ENCODE measurements at places on chromosomes 4 and X.
A peak's percentile ranks its signal among the peaks of the same experiment; 100 is the strongest.

DNA sequence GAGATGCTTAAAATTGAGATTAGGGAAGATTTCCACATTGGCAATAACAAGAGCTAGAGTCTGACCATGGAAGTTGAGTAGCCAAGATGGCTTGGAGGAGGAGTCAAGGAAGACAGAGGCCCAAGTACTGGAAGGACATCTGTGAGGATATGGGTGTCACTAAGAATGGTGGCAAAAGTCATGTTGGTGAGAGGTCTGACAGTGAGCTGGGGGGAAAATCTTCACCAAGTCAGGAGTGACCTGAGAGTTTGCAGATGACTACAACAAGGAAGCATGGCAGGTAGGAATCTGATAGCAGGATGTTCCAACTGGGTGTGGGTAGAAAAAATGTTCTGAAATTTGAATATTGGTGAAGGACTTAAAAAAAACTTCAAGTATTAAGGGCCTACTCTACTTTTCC is 103.3 kb downstream of the SHROOM3 start:
- no peak for DNase-seq

DNA sequence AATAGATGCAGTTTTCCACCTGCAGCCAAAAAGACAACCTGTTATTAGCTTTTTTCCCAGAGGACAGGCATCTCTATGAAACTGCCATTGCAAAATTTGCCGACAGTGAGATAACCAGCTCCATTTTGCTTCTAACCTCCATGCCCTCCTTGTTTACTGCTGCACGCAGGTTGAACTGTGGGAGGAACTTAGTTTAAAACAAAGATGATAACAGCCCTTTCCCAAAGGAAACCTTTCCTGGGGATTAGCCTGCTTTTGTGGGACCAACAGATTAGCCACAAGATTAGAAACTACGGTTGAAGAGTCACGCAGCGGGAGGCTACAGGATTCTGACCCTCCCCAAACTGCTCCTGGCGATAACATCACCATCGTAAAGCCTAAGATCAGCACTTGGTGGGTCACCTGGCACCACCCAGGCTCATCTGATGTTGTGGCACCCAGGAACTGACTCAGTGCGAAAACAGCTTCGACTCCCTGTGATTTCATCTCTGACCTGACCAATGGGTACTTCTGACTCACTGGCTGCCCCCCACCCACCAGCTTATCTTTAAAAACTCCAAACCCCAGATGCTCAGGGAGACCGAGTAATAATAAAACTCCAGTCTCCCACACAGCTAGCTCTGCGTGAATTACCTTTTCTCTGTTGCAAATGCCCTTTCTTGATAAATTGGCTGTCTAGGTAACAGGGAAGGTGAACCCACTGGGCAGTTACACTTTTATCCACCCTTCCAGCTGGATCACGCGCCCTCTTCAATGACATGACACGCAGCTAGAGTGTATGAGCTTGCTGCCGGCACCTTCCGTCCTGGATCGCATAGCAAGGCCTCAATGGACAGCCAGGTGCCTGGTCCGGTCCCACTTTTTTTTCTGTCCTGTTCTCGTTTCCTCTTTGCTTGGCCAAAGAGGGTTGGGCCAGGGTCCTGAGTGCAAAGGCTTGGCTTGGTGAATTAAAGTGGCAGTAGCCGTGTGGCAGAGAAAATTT is 27.2 kb downstream of the NOP14 start:
- peak; percentile 56 for DNase-seq

DNA sequence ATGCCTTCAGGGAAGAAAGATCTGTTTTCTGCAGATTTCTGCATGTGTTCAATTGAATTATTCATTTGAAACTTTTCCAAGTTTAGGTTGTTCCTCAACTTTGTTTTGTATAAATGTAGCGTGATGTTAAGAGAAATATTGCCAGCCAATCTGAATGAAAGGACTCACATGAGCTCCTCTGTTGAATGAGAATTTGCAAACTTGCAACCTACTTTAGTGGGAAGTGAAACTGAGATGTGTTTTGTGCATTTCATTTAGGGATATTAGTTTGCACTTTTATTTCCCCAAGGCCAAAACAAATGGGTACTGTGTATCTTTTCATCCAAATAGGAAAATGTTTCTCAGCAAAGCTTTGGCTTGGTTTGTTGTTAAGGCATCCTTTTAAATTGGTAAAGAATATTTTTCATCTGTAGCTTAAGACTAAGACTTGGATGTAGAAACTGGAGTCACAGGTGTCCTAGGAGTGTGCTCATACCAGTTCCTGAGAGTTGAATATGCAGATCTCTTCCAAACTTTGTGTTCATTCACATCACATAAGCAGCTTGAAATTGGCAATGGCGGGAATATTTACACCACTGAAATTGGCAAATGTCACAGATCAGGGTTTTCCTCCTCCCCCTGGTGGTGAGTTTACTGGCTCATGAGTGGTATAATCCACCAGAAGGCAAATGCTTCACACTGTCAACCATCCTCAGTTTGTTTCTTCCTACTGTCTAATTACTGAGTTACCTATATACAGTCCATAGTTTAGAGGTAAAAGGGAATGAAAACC is 193.6 kb upstream of the BANK1 start:
- no peak for DNase-seq

GRCh38 chr4:770022-770421 is 55.9 kb downstream of the CPLX1 start:
- DNase-seq, result no peak

DNA sequence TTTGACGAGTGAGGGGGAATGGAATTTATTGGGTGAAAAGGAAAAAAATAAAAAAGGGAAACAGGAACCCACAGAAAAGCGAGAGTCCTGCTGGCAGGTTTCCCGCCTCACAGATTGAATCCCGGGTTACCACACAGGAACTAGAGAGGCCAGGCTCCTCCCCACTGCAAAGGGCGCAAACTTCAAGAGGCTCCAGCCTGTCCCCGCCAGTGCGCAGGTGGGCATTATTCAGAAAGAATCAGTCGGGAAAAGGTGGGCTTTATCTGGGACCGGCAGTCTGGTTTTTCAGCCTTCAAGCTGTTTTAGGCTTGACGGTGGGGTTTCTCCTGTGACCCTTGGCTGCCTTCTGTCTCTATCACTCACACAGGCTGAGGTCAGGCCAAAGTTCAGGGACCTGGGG is 1496.8 kb downstream of the RPA4 start:
- DNase-seq, result no peak

- DNase-seq, result no peak
Observed at GRCh38 chr4:148238086-148238485, 204.1 kb downstream of the NR3C2 start.

DNA sequence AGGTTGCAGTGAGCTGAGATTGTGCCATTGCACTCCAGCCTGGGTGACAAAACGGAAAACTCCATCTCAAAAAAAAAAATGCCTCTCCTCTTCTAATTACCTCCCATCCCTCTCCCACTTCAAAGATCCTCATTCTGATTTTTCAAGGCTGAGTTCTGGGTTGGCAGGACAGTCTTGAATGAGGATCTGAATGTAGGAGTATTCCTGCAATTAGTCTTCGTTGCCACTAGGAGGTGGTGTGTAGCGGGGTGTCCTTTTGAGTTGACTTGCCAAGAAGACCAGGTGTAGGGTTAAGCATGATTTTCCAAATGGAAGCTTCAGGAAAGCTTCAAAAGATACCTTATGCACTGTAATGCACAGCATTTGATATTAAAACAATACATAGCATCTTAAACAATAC is 169.9 kb downstream of the ASMT start:
- no peak for DNase-seq

- no peak for DNase-seq
Observed at GRCh38 chrX:19746919-19747651, 140.3 kb downstream of the SH3KBP1 start.

GRCh38 chr4:87624698-87625097 is 16.4 kb downstream of the DSPP start:
- no peak for DNase-seq

- DNase-seq, result no peak
Observed at GRCh38 chr4:117135634-117136354, 50.4 kb upstream of the TRAM1L1 start.

- DNase-seq, result no peak
Observed at GRCh38 chrX:16804923-16805464, 18.7 kb downstream of the TXLNG start.

DNA sequence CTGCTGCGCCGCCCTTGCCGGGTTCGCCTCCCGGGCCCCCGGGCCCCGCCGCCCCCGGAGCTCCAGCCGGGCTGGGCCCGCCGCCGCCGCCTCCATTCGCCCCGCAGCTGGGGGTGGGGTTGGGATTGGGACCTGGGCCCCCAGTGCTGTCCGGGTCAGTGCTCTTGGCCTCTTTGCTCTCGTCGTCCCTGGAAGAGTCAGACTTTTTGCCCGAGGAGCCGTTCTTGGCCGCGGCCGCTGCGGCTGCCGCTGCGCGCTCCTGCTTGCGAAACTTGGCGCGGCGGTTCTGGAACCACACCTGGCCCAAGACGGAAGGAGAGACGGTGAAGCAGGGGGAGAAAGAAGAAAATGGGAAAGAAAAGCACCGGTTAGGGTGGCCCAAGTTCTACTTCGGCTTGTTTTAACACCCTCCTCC is 2.5 kb downstream of the PHOX2B start:
- DNase-seq, result no peak

- DNase-seq, result no peak
Observed at GRCh38 chrX:10135561-10136399, 21.0 kb upstream of the CLCN4 start.

DNA sequence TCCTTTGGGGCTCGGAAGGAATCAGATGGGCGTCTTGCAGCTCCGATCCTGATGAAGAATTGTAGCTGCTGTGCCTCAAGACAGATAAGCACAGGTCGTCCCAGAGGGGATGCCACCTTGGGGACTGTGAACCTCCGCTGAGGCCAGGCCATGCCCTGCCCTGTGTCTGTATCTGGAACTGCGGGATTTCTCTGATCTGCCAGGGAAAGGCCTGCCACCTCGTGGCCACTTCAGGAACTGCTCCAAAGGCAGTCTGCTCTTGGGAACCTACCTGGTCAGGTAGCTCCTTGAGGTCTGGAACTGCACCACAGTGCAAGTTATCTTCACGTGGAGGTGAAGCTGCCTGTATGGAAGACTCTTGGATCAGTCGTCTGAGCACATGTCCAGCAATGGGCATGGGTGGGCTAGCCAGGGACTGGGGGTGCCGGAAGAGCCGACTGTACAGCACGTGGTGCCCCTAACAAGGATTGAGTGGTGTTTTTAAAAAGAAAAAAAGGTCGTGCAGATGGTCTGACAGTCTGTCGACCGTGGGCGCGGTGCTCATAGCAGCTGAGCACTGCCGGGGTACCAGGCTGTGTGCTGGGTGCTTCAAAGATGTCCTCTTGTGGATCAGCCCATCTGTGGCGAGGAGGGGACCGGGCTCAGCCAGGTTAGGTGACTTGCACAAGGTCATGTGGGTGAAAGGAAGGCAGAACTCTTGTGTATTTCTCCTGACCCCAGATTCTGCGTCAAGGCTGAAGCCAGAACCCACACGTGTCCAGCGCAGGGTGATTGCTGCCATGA is 3.1 kb upstream of the GRPEL1 start:
- DNase-seq, result peak; percentile 84

GRCh38 chr4:38050560-38051350 is 90.6 kb downstream of the PTTG2 start:
- DNase-seq, result no peak

- DNase-seq, result no peak
Observed at GRCh38 chr4:141127884-141128283, 5.4 kb downstream of the RNF150 start.

DNA sequence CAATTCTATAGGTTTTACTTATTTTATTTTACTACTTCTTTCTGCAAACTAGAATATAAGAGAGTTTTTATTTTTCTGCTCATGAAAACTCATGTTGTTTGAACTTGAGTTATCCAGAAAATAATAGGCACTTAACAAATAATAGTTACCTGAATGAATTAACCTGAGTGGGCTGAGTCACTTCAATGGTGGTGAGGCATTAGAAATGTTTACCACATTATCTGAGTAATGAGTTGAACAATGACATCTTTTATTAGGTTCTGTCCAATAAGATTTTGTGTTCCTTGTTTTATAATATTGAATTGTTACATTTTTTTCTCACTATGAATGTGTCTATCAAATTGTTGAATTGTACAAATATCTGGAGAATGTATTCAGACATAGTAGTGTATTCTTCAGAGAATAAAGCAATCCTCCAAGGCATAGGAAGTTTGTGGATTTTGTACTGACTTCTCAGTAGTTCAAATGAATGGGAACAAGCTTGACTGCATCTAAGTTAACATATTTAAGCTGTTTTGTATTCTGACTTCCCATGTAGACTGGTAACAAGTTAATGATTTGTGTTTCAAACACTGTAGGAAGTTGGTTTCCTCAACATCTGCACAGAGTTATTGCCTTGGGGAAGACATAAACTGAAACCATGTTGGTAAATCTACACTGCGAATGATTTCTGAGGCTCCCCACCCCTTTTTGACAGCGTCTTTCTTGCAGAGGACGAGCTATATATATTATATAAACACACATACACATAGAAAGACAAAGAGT is 1808.9 kb upstream of the TENM3 start:
- DNase-seq, result no peak

GRCh38 chrX:41705680-41706374 is 17.1 kb downstream of the GPR34 start:
- no peak for DNase-seq

DNA sequence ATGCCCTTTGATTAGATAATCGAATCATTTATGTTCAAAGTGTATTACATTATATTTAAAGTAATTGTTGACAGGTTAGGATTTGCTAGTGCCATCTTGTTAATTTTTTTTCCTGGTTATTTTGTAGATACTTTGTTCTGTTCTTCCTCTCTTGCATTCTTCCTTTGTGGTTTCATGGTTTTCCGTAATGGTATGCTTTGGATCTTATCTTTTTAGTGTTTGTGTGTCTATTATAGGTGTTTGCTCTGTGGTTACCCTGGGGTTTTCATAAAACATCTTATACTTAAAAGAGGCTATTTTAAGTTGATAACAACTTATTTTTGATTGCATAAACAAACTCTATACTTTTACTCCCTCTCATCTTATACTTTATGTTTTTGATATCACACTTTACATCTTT is 108.2 kb upstream of the SRD5A3 start:
- DNase-seq, result no peak

GRCh38 chr4:6193399-6193798 is 7.0 kb downstream of the JAKMIP1 start:
- DNase-seq, result no peak

DNA sequence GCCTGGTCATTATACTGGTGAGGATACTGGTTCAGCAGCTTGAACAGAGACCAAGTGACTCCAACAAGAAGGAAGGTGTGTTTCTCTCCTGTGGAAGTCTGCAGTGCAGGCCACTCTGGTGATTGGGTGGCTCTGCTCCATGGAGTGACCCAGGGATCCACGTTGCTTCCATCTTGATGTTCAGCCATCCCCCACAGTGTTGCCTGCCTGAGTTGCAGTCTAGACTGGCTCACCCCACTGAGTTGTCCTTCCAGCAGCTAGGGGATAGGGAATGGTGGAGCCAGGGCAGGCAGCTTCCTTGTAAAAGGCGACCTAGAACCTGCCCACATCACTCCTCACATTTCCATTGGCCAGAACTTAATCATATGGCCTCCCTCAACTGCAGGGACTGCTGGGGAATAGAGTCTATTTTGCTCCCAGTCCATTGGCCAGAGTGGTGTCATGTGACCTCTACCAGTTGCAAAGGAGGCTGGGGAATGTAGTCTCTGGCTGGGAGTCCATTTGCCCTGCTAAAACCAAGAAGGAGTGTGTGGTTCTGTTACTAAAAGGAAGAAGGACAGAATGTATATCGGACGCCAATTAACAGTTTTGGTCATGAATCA is 8.0 kb downstream of the MAN2B2 start:
- no peak for DNase-seq

- DNase-seq, result no peak
Observed at GRCh38 chr4:55854129-55854528, 681 bp downstream of the EXOC1 start.

- DNase-seq, result no peak
Observed at GRCh38 chr4:2060611-2061185, 1.6 kb downstream of the NAT8L start.

Measured in effector CD4-positive, alpha-beta T cell (primary cell).